ENCODE measurements at places on chromosomes 1 and 21.

DNA sequence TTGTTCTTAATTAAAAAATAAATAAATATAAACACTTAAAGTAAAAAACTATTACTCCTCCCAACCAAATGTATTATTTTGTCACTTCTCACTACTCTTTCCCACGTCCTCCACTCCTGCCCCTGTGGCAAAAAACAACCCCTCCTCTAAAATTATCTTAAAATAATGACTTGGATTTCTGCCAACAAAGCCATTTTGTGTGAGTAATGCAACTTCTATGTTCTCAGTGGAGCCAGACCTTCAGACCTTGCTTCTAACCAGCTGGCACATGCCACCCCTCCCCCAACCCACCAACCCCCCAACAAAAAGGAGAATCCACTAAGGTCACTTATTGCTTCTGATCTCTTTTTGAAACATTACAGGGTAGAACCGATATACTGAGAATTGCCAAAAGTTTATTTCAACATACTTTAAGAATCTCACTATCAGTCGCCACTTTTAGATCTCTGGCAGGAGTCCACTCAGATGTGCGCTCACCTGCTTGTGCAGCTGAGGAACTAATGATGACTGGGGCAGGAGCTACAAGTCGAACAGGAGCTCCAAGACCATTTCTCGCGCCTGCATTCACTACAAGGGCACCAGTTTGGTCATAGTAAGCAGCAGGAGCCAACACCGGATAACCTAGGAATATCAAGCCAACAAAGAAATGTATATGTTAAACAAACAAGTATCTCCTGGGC, 58.3 kb upstream of the SDC3 start:
- no peak for DNase-seq

GRCh38 chr1:54608566-54609230, 14.6 kb downstream of the FAM151A start:
- DNase-seq = no peak

DNA sequence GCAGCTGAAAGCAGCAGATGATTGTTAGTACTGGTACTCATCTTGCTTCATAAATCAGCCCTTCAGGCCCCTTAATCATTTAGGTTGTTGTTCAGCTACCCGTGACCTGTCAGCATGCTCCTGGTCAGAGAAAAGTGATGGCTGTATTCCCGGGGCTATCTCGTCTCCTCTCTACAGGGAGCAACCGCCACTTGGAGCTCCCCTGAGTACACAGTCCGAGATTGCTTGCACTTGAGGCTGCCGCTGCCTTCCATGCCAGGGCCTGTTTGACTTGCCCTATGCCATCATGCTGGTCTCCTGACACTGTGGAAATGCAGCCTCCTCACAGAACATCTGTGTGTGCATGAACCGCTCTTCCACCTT, 97.5 kb downstream of the SPATA46 start:
- DNase-seq = no peak

- DNase-seq = no peak
Observed at GRCh38 chr1:55700359-55701130, 485.4 kb upstream of the USP24 start.

All from RKO (cell line).